ENCODE measurements at places on chromosomes 1 and 21.

DNA sequence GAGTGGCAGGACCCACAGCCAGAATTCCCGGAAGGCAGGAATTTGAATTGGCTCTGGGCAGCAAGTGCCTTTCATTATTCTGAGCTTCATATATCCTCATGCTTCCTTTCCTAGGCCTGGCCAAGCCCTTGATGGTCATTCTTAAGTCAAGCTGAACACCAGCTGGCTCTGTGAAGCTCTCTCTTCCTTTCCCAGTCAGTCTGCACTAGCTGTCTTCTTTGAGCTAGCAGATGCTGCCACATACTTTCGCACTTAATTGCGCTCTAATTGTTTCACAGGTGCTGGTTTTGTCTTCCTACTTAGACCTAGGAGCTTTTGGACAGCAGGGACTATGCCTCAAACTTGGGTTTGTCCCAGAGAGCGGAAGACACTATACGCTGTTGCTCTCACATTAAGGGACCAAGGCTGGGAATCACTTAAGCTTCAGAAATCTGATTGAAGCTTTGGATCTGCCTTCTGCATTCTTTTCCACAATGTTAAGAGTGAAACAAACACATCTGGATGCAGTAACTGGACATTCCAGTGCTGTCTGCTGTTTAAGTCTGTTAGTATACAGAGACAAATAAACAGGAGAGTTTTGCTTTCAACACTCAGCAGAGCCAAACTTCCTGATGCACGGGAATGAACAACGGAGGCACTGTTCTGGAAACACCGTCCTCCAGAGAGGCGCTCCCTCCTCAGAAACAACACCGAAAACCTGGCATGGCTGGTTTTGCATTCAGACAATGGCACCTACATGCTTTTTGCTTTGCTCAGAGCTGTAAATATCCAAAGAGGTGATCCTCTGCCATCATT, 2.2 kb downstream of the TLR5 start:
- no peak for DNase-seq

GRCh38 chr1:59183749-59184317, 113.1 kb upstream of the FGGY start:
- no peak for DNase-seq

- DNase-seq, result no peak
Observed at GRCh38 chr1:10031461-10031860, 1.3 kb upstream of the UBE4B start.

- no peak for DNase-seq
Observed at GRCh38 chr1:93468662-93469061, 20.7 kb downstream of the FNBP1L start.

- DNase-seq, result no peak
Observed at GRCh38 chr1:156310962-156311361, 11.9 kb upstream of the VHLL start.

- no peak for DNase-seq
Observed at GRCh38 chr1:155899683-155900082, 11.5 kb downstream of the RIT1 start.

- DNase-seq, result no peak
Observed at GRCh38 chr1:246647513-246647912, 76.7 kb upstream of the SCCPDH start.

GRCh38 chr1:149986486-149987296, 23.8 kb downstream of the OTUD7B start:
- no peak for DNase-seq

GRCh38 chr1:189500778-189501177, 976.9 kb downstream of the BRINP3 start:
- DNase-seq, result no peak

- no peak for DNase-seq
Observed at GRCh38 chr1:14148526-14148925, 448.5 kb downstream of the PRDM2 start.

- no peak for DNase-seq
Observed at GRCh38 chr21:34147792-34148418, 74.5 kb downstream of the MRPS6 start.

- DNase-seq, result no peak
Observed at GRCh38 chr1:160049101-160049500, 17.3 kb upstream of the PIGM start.

DNA sequence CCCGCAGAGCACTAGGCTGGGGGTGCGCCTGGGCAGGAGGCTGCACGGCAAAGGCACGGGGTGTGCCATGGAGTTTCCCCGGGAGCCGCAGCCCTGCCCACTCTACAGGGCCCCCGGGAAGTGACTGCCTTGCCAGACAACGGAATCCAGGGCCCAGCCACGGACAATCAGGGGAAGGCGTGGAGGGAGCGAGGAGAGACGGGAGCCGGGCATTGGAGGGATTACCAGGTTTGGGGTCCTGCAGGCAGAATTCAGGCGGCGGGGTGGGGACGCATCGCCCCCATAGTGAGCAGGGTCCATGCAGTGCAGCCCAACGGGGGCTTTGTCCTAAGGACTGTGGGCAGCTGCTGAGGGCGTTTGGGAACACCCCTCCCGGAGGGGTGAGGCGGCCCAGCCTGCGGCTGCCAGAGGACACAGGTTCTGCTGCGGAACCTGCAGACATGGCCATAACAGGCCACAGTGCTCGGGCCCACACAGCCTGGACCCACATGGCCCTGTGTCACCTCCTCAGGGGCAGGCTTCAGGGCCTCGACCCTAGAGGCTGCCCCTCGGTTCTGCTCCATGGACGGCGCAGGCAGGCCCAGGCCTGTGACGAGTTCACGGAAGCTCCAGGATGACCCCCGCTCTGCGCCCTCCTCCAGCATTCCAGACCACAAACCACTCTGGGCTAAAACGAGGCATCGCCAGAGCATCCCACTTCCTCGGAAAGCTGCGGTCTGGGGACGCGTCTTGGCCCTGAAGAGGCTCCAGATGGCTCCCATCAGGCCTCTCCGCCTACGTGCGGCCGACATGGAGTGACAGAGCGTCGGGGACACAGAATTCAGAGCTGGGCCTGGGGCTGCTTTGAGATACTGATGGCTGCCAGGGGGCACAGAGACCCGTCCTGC, 54.5 kb downstream of the COL6A1 start:
- no peak for DNase-seq

DNA sequence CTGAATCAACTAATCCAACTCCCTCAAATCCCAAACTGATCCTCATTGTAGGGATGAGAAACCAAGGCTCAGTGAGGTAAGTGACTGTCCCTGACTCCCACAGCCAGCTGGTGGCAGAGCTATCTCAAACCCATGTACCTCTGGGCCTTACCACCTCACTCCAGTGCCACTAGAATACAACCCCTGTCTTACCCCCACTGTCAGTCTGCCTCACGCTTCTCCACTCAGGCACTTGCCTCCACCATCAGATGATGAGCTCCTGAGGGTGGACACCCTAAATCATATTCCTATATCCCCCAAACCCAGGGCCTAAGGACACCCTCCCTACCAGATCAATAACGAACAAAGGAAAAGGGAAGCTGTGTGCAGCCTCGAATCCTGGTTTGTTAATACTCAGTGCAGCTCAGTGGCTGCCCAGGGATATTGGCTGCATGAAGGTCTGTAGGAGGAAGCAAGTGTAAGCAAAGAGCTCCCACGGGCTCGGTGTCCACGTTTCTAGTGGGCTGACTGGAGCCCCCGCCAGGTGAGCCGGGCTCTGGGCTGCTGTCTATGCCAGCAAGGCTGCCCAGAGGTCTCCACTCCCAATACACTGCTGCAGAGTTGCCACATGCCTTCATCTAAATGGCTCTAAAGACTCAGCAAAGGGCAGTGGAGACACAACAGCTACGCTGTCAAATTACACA, 533.4 kb downstream of the MATN1 start:
- no peak for DNase-seq

GRCh38 chr1:41328001-41328615, 33.1 kb upstream of the FOXO6 start:
- DNase-seq, result no peak

DNA sequence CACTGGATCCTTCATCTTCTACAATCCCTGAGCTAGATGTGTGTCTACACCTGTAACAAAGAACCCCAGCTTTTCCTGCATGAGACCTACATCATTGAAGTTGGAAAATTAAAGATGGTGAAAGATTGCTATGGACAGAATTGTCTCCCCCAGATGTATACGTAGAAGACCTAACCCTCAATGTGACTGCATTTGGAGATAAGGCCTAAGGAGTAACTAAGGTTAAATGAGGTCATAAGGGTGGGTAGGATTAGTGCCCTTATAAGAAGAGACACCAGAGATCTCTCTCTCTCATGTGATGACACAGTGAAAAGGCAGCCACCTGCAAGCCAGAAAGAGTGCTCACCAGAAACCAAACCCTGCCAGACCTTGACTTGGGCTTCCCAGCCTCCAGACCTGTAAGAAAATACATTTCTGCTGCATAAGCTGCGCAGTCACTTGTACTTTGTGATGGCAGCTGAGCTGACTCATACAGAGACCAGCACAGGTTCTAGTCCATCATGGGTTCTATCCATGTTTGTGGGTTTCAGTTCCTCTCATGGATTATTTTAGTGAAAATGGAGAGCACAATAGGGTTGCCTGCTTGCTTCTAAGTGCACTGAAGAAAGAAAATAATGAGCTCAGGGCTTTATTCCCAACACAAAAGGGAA, 180.8 kb downstream of the TPR start:
- no peak for DNase-seq

GRCh38 chr1:28521502-28522164, 15.8 kb downstream of the RCC1 start:
- DNase-seq, result no peak

GRCh38 chr1:85199667-85200462, 951 bp downstream of the SYDE2 start:
- DNase-seq, result no peak

- DNase-seq, result no peak
Observed at GRCh38 chr1:39727221-39727931, 11.3 kb upstream of the PPIE start.

DNA sequence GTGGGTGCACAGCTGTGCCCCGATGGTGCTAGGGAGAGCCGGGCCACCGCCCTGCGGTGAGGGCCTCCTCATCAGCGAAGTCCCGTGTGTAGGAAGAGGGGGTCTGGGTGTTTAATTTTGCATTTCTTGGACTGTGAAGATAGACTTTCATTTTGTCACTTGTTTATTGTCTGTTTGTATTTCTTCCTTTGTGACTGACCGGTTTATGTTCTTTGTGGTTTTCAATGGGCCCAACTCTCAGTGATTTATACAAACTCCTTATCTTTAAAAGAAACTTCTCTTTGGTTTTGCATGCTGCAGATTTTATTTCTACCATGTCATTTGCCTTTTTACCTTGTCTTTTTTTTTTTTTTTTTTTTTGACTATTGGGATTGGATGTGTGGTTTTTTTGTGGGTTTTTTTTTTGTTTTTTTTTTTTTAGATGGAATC, 65.1 kb downstream of the COL18A1 start:
- no peak for DNase-seq

DNA sequence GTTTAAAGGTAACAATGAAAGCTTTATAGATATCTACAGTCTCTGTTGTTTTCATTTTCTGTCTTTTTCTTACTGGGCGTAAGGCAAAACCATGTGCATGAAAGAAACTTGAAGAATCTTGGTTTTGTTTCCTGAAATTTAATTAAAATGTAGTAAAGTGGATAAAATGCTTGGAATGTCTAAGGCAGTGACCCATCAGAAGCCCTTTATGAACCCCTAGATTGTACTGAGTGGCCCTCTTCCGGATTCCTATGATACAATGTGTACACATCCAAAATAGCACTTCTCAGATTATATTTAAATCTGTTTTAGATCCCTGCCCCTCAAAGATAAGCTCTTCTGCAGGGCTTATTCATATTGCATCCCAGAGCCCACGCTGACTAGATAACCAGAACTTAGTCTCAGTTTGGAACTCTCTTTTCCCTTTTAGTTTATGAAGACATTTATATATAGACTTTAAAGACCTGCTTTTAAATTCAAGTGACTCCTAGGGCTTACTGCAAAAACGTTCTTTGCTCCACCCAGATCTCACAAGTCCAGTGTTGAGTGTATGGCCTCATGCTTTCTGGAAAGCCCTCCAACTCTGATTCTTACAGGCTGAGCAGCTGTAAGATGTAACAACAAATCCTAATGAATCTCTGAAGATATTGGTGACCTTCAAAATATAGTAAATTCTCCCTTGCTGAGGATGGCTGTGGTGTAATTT, 142.9 kb downstream of the LRRC7 start:
- DNase-seq, result no peak

DNA sequence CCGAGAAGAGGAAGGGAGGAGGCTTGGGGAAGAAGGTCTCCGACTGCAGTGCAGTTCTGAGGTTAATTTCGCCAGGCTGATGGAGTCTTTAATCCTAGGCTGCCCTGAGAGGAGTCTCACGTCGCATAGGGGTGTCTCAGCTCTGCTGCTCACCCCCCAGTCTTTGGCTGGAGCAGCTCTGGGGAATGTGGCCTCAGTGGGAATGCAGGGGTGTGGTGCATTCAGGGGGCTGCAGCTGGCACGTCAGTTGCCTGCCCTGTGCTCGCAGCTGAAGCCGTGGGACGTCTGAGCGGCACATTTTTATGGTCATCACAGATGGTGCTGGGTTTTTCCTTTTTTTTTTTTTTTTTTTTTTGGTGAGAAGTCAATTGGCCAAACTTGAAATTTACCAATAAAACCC, 38.2 kb downstream of the ACTN2 start:
- DNase-seq, result no peak

- no peak for DNase-seq
Observed at GRCh38 chr1:68384321-68384813, 65.4 kb downstream of the RPE65 start.

DNA sequence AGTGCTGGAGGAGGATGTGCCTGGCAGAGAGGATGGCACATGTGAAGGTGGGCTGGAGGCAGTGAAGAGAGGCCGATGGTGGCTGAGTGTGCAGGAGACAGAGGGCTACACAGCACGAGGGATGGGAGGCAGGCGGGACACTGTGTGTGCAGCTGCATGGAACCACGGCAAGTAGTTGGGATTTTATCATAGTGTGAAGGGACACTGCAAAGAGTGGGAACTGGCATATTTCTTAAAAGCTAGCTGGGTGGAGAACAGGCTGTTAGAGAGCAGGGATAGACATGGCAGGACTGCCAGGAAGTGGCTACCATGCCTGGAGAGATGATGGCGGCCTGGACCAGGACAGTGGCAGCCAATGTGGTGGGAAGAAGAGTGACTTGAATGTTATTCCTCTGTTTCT, 102.4 kb upstream of the TLR5 start:
- no peak for DNase-seq

All from stimulated activated CD4-positive, alpha-beta T cell treated with anti-CD3 and anti-CD28 coated beads, Interleukin-15, amount 100 ng/mL, for 24 hours (primary cell).